ENCODE measurements at places on chromosomes 1 and 21.

DNA sequence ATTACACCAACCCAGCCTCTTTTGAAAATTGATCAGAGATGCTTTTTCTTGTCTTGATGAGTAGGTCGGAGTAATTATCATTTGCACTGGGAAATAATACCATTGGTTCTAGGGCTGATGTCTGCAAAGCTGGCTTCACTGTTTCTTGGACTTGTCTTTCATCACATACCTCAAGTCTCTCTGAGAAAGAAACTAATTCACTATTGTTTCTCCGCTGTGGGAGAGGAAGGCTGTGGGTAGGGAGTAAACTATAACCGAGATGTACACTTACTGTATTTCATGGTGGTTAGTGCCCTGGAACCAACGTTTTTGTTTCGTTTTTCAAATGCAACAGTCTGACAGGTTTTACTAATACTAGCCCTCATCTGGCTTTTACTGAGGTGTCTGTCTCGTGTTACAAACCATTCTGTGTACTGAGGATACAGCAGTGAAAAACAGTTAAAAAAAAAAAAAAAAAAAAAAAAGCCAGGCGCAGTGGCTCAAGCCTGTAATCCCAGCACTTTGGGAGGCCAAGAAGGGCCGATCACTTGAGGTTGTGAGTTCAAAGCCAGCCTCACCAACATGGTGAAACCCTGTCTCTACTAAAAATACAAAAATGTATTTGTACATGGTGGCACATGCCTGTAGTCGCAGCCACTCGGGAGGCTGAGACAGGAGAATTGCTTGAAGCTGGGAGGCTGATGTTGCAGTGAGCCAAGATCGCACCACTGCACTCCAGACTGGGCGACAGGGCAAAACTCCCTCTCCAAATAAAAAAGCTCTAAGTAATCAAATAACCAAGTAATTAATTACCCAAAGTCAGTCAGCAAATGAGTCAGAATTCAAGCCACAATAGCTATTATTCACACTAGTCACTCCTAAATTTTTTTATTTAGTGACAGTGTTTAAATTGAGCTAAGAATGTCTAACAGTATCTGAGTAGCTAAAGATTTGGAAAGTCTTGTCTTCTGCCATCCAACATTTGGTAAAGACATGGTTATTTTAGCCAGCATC lies 23.3 kb downstream of the TOMM20 start:
- no peak for DNase-seq

GRCh38 chr1:18110598-18110939 lies 3.0 kb downstream of the IGSF21 start:
- DNase-seq = no peak

GRCh38 chr1:10399444-10399941 lies 629 bp downstream of the PGD start:
- DNase-seq = no peak

- DNase-seq = no peak
Observed at GRCh38 chr1:25255706-25256577, 8.7 kb upstream of the RSRP1 start.
